ENCODE measurements at places on chromosomes 13 and 19.

GRCh38 chr19:19461671-19462622 lies 53.4 kb downstream of the TSSK6 start:
- DNase-seq, result no peak

- DNase-seq, result no peak
Measured at GRCh38 chr13:104553186-104553585, 1487.0 kb upstream of the SLC10A2 start.

DNA sequence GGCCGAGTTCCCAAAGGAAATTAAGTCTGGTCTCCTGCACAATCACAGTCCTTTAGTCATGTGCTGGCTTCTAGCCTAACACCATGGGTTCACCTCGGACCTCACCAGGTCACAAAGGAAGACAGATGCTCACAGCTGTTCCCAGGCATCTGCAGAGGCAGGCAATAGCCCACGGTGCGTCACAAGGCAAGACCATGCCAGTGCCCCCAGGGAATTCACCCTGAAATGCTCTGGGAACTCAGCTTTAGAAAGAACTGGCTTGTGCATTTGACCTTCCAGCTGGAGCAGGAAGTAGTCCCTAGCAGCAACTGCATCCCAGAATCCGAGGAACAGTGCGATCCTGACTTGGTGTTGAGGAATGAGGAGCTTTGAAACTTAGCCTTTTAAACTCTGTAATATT lies 96.8 kb upstream of the WASF3 start:
- DNase-seq, result no peak

- no peak for DNase-seq
Measured at GRCh38 chr19:23403581-23404324, 8.5 kb upstream of the ZNF91 start.

DNA sequence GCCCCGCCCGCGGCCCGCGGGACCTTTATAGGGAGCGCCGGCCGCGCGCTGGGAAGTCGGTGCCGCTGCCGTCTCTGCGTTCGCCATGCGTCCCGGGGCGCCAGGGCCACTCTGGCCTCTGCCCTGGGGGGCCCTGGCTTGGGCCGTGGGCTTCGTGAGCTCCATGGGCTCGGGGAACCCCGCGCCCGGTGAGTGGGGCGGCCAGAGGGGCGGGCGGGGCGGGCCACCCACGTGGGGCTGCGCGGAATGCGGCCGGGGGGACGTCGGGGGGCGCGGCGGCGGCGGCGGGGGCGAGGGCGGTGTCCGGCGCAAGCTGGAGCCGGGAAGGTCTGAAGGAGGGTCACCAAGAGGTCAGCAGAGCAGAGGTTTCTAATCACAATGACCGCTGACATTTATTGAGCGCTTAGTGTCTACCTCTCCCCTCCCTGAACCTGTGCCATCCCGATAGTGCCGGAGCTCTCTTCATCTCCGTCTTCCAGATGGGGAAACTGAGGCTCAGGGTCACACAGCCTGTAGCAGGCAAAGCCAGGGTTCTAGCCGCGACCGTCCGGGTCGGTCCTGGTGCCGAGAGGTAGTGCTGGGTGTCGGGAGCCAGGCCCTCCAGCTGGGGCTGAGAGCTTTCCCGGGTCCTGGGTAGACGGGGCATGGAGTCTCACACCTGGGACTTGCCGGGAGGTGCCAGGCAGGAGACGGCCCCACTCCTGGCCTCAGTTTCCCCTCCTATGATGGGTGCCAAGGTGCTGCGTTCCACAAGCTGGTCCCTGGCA lies at the start of gene FSTL3:
Gene FSTL3, plus strand, starts transcription at position 54 of the 767 bp plus-strand sequence. Its CDS starts 32 bp downstream, at position 86.
- no peak for DNase-seq

GRCh38 chr13:77810878-77811277 lies 107.8 kb downstream of the EDNRB start:
- DNase-seq, result no peak

GRCh38 chr19:28435551-28436271 lies 777.2 kb downstream of the UQCRFS1 start:
- DNase-seq, result no peak

GRCh38 chr19:32691952-32692726 lies 518 bp downstream of the NUDT19 start:
- peak; percentile 43 for DNase-seq

DNA sequence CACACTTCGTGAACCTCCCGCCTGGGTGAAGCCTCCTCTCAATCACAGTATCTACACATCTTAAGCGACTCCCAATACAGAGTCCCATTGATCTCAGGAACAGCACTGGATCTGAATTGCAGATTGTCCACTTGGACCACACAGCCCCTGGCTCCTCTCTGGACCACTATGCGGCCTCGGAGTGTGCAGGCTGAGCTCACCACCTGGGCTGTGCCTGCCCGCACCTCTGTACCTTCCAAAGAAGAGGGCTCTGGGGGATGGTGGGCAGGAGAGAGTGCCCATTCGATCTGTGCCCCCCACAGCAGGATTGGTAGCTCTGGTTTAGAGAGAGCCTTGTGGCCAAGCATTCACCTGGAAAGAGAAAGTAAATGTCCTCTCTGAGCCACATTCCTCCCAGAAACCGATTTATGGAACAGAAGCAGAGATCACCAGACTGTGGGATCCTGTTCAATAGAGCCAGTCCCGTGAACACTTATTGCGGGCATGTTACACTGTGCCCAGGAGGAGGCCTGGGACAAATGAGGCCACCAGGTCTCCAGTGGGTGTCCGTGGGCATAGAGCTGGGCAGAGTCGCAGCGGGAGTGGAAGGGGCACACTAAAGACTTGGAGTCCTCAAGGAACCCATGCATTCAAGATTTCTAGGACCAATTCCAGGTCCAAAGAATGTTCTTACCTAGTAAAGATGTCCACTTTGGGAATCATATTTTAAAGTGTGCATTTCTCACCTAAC lies 141.6 kb upstream of the SOX1 start:
- DNase-seq, result no peak

Data from GM19239 (cell line).